Hematopoietic multipotent progenitor cell treated with erythropoietin and hydrocortisone succinate and interleukin-3 and kit ligand, for 6 days (in vitro differentiated cells): ENCODE measurements at places on chromosomes 7 and 10.
A peak's percentile ranks its signal among the peaks of the same experiment; 100 is the strongest.

GRCh38 chr10:122931088-122931906 is 20.9 kb downstream of the FAM24A start:
- DNase-seq, result peak; percentile 94

DNA sequence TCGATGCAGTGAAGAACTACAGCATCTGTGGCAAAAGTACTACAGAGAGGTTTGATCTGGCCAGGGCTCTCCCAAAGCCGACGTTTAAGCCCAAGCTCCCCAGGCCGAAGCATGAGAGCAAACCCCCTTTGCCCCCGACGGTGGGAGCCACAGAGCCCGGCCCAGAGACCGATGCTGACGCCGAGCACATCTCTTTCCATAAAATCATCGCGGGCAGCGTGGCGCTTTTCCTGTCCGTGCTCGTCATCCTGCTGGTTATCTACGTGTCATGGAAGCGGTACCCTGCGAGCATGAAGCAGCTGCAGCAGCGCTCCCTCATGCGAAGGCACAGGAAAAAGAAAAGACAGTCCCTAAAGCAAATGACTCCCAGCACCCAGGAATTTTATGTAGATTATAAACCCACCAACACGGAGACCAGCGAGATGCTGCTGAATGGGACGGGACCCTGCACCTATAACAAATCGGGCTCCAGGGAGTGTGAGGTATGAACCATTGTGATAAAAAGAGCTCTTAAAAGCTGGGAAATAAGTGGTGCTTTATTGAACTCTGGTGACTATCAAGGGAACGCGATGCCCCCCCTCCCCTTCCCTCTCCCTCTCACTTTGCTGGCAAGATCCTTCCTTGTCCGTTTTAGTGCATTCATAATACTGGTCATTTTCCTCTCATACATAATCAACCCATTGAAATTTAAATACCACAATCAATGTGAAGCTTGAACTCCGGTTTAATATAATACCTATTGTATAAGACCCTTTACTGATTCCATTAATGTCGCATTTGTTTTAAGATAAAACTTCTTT is 2.3 kb downstream of the LRRTM3 start:
- DNase-seq, result no peak

DNA sequence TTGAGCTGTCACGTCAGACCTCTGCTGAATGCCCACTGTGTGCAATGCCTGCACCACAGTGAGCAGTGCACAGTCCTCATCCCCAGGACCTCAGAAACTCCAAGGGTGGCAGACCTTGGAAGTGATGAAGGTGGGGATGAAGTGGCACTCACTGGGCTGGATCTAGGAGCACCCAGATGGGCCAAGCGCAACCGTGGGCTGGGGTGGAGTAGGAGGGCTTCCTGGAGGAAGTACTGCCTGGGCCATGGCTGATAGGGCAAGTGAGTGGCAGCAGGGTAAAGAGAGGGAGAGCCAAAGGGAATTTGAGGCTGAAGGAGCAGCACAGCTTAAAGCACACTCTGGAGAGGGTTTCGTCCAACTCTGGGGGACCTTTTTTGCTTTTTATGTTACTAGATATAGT is 52.3 kb downstream of the RBM20 start:
- no peak for DNase-seq

GRCh38 chr7:87127019-87127418 is 25.2 kb upstream of the DMTF1 start:
- DNase-seq, result no peak

- no peak for DNase-seq
These were observed 69.4 kb downstream of the GOLGA7B start for GRCh38 chr10:97919012-97919411.

GRCh38 chr7:155998766-155999630 is 186.7 kb upstream of the SHH start:
- DNase-seq, result no peak

DNA sequence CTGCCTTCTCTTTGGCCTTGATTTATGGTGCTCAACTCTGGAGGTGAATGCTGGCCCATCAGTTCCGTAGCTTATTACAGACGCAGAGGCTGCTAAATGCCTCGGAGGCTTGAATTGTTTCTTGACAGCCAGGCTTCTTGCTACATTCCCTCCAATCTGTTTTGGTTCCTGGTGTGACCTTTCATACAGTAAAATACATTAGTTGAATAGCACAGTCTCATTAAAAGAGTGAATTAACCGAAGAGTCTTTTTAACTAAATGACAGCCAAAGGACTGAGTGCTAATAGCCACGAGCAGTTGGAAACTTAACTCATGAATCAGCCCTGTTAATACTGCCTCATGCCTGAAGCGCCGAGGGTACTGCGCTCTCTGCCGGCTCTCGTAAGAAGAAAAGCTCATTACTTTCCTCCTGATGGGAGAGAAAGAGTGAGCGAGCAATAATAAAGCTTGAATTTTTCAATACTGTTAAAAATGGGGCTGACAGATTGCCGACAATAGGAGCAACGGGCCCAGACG is 236.4 kb upstream of the GPR26 start:
- no peak for DNase-seq

- no peak for DNase-seq
These were observed 56.4 kb upstream of the PFKP start for GRCh38 chr10:3010816-3011460.

DNA sequence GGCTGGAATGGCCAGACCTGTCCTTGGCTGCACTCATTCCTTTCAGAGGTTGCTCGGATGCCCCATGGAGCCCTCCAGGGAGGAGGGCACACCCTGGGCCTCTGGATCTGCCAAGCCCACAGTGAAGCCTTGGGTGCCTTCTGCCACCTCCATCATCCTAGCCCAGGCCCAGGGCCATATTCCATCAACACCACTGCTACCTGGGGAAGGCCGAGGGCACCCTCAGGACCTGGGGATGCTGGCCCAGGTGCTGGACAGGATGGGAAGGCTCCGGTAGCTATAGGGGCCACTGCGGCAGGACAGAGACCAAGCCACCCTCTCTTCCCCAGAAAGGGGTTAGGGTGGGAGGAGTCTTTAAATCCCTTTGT is 810 bp downstream of the OPN4 start:
- no peak for DNase-seq

DNA sequence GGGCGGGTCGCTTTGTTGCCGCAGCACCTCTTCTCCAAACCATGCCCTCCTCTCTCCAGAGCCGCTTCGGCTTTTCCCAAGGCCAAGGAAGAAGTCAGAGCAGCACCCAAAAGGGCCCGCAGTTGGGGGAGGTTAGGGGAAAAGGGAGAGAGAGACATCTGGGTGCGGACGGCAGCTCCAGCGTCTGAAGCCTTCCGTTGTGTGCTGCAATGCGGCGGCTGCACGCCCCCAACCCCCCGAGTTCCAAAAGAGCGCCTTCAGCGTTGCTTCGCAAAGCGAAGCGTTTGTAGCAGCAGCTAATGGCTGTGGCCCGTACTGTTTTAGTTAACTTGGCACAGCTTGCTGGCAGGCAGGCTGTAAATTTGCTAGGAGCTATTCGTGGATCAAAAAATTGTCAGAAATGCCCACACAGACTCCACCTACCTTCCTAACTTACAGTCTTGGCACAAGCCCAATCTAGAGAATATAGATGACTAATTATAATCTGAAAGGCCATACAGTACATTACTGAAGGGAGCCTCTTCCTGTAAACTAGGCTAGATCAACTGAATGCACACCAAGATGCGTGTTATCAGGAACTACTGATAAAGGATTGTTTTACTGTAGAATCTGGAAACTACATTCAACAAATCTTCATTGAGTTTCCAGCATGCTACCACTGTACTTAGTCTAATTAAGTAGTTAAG is 1.1 kb upstream of the KBTBD2 start:
- peak; percentile 98 for DNase-seq

- DNase-seq, result no peak
These were observed 3.1 kb upstream of the AVPI1 start for GRCh38 chr10:97690133-97690532.

DNA sequence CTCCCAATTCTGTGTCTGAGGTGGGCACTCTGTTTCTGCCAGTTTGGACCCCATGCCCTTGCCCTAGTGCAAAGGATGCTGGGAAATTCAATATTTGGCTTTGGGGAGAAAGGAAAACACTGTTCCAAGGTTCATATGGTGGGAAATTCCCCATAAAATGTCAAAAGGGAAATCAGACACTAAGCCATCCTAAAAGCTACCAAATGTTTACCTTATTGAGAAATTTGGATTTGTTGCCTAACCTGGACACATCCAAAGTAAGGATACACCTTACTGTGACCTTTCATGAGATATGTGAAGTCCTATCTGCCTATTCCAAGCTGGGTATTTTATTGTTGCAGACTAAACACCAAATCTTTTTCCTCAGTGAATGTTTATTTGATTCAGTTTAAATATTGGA is 109.1 kb downstream of the CYP26A1 start:
- DNase-seq, result no peak

- no peak for DNase-seq
These were observed 111.4 kb upstream of the NANOS1 start for GRCh38 chr10:118918116-118918515.

DNA sequence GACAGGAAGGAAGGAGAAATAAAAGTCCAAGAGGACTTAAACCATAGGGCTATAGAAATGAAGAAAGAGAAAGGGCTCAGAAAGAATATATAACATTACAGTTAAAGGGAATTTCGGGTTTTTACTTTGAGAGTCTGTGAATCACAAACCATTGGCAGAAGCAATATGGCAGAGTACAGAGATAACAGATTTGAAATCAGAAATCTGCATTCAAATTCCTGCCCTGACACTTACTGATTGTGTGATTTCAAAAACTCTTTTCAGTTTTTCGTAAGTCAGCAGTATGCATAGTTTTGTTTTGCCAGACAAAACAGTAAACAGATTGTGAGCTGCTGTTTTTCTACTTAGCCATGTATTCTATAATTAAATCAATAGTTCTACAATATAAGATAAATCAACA is 8.2 kb downstream of the JMJD1C start:
- DNase-seq, result no peak

DNA sequence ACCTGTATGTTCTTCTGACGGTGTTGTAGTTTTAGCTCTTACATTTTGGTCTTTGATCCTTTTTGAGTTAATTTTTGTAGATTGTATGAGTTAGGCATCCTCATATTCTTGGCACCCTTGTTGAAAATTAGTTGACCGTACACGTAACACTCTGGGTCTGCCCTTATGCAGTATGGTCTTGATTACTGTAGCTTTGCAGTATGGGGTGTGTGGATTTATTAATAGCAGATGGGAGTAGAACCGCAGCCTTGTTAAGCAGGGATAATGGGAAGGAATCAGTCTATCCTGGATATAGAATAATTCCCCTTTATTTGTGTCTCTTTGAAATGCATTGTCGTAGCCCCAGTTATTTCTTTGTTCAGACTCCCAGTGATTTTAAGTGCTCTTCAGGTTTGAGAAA is 95.5 kb downstream of the UBE3C start:
- DNase-seq, result no peak

GRCh38 chr7:137475966-137476365 is 132.4 kb upstream of the PTN start:
- DNase-seq, result no peak

GRCh38 chr10:93579089-93579488 is 12.6 kb downstream of the FFAR4 start:
- no peak for DNase-seq

DNA sequence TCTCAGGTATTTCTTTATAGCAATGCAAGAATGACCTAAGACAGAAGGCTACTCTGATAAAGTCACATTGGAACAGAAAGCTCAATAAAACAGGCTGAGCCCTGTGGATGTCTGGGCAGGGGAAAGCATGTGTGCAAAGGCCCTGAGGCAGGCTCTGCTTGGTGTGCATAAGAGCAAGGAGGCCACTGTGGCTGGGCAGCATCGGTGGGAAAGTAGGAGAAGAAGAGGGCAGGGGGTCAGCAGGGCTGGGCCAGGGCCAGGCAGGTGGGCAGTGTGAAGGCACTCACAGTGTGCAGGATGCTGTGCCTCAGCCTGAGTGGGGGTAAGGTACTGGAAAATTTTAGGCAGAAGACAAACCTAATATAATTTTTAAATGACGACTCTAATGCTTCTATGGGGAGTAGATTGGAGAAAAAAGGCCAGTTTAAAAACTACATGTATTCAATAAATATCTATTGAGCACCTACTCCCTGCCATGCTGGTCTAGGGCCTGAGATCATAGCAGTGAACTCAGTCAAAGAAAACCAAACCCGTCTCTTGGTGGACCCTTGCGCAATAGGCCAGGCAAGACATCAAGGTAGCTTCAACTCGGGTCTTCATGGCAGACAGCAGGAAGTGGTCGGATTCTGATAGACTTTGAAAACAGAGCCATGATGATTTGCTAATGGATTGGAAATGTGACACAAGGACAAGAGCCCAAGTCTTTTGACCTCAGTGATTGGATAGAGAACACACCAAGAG is 572.3 kb downstream of the TCERG1L start:
- no peak for DNase-seq

- DNase-seq, result peak; percentile 20
These were observed 437.5 kb downstream of the KIF20B start for GRCh38 chr10:90138844-90139243.

- peak; percentile 56 for DNase-seq
These were observed 209.4 kb upstream of the KLF14 start for GRCh38 chr7:130943336-130943901.

DNA sequence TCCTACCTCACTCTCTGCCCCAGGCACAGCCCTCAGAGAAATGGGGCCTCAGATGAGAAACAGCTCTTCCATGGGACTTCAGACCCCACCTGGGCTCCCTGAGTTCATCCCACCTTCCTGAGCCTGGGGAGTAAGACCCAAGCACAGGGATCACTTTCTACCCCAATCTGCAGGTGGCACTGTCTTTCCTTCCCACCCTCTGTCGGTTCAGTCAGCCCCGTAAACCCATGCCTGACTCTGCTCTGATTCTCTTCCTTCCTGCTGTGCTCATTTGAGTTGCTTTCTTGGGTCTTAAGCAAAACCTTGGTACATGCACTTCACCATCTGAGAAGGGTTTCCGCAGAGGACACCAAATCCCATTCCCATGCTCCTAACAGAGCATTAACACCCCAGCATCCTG is 306.4 kb upstream of the CDC14C start:
- no peak for DNase-seq

GRCh38 chr10:132701099-132701845 is 84.7 kb downstream of the NKX6-2 start:
- DNase-seq, result no peak

DNA sequence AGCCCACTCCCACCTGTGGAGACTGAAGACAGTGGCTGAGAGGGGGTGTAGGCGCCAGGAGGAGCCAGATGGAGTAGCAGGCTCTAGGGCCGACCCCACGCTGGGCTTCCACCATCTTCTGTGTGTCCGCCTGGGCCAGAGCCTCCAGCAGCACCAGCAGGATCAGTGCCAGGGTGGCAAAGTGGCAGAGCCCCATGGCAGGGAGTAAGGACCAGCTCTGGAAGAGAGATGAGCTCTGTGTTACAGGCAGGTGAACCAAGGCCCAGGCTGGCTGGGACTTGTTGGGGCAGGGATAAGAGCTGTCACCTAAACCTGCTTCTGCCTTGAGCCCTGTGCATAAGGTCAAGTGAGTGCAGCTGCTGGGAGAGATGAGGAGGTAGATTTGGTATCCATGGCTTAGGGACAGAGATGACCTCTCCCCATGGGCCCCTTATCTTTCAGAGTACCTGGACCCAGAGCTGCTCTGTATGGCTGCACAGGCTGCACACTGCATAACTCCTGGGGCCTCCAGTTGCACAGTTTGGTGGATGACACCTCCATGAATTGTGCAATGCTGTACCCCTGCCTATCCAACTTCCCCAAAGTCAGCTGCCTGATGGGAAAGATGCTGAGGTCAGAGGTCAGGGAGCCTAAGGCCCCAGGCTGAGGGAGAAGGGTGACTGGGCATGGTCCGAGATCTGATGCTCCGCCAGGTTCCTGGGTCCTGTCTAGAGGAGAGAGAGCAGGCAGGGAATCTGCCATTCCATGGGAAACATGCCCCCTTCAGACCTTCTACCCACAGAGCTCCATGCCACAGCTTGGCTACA is 7.4 kb upstream of the SAMD8 start:
- peak; percentile 16 for DNase-seq
